ENCODE measurements at places on chromosomes 5 and 9.

- no peak for DNase-seq
Measured at GRCh38 chr5:83516377-83516776, 44.8 kb downstream of the VCAN start.

GRCh38 chr5:66515209-66515608 lies 81.0 kb upstream of the MAST4 start:
- DNase-seq, result no peak

GRCh38 chr9:131403493-131403773 lies 9.5 kb downstream of the PRRC2B start:
- no peak for DNase-seq

DNA sequence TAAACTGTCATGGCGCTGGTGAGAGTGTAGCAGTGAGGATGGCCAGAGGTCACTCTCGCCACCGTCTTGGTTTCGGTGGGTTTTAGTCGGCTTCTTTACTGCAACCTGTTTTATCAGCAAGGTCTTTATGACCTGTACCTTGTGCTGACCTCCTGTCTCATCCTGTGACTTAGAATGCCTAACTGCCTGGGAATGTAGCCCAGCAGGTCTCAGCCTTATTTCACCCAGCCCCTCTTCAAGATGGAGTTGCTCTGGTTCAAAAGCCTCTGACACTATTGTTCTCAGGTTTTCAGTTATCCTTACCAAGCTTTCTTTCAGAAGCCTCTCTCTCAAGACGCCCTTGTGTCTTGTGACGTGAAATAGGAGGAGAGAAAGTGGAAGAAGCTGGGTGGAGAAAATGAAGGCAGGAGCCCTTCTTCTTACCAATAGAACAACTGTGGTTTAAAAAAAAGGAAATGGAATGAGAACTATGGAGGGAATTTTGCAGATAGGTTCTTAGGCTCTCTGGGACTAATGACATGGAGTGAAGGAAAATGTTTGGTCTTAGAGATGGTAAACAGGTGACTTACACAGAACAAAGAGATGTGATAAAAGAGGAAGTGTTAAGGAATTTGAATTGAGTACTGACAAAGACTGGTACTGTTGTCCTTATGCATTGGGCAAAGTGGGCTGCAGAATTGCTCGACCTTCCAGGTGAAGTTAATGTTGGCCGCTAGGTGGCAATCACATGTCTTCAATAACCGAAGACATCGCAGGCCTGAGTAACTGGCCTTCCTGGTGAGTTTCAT lies 133.3 kb upstream of the RAI14 start:
- DNase-seq, result peak; percentile 18

- no peak for DNase-seq
Measured at GRCh38 chr5:180618487-180618828, 27.2 kb upstream of the SCGB3A1 start.

DNA sequence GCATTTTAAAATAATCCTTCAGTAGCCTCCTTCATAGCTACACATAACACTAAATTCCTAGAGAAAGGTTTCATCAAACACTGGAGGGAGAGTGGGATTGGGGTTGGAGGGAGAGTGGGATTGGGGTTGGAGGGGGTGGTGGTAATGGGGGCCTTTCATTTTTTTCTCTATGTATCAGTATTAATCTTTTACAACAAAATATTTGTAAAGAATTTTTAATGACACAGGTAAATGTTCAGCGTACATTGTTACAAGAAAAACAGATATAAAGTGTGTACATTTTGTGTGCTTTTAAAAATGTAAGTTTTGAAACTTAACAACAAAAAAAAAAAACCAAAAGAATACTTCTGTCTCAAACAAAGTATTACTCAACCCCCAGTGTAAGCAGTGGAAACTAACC lies 266.4 kb downstream of the DENND1A start:
- DNase-seq, result no peak

DNA sequence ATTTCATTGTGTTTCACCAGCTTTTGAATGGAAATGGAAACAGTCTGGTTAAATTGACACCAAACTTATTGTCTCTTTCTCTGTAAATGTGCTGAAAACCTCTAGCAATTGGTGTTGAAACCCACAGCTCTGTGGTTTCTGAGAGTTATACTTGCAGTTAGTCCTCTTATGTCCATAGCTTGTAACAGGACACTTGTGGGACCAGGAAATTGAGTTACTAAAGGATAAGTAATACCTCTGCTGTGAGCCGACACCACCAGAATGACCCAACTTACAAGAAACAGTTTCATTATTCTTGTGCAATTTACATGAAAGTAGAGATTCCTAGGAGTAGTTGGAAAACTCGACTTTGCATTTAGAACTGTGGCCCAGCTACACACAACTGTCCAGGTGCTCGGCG lies 191.5 kb downstream of the CFAP90 start:
- DNase-seq, result no peak

GRCh38 chr5:148202531-148203203 lies at the start of gene SPINK6:
SPINK6 (plus strand) TSS chr5:148203042; CDS start chr5:148203097, 55 bp downstream.
- DNase-seq, result no peak

DNA sequence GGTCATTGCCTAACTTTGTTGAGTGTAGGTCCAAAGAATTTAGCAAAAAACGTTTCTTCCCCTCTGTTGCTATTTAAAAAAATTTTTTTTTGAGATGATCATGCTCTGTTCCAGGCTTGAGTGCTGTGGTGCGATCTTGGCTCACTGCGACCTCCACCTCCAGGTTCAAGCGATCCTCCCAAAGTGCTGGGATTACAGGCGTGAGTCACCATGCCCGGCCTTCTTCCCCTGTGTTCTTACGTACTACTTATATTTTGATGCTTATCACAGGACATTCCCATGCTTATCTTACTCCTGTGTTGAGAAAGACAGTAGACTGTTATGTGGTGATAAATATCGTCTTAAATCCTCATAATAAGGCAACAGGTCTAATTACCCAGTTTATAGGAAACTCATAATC lies 2.5 kb downstream of the ACER2 start:
- DNase-seq, result no peak

- no peak for DNase-seq
Measured at GRCh38 chr9:75023846-75024245, 4.2 kb downstream of the CARNMT1 start.

DNA sequence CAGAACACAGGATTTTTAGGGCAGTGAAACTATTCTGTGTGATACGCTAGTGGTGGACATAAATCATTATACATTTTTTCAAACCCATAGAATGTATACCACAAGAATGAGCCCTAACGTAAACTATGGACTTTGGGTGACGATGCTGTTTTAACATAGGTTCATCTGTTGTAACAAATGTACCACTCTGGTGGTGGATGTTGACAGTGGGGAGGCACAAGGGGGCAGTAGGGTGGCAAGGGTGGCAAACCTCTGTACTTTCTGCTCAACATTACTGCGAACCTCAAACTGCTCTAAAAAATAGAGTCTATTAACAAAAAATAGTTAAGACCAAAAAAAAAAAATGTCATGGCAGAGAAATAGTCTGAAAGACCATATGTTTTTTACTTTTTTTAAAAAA lies 9.1 kb upstream of the MVB12B start:
- no peak for DNase-seq

DNA sequence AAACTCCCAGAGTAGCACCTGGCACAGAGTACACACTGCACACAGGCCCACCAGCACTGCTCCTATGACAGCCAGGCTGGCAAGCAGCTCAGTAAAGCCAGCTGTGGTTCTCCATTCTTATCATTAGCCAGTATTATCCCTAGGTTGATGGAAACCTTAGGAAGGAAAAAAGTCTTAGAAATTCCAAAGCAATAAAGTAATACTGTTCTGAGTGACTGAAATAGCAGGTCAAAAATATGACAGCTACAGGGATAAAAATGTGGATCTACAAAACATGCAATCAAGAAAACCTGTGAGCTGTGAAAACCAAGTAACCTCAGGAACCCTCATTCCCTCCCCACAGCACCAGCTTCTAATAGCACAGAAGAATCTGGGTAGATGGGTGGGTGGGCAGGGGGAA lies 403.5 kb downstream of the SPOCK1 start:
- DNase-seq, result no peak

GRCh38 chr5:136750224-136750862 lies 385.0 kb upstream of the TRPC7 start:
- DNase-seq, result no peak

- no peak for DNase-seq
Measured at GRCh38 chr9:129866394-129867135, 31.3 kb downstream of the USP20 start.

DNA sequence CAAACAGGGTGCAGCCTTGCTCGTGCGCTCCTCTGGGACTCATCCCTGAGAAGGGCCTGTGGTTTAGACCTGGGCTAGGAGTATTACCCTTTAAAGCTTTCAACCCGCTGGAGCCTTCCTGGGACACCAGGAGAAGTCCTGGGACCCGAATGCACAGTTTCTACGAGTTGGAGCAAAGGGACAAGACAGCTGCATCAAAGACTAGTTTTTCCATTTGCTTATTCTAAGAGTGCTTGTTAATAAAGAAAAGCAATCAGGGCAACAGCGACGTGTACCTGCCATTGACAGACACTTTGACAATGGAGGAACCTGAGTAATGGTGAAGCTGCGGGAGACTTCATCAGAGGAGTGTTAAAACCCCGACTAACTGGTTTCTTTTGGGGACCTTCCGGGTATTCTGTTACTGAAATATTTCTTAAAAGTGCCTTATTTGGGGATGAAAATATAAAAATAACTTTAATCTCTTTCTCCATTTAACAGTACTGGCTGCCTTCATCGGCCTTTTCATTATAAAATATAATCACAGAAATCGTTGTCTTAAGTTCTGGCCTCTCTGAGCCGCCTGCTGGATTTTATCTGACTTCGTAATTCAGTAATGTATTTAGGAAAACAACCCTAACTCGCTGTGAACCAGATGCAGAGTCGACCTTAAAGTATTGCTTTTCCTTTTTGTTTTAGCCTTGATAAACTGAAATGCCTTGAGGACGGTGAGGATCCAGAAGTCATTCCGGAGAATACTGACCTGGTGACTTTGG lies 732 bp downstream of the SNAPC3 start:
- no peak for DNase-seq

DNA sequence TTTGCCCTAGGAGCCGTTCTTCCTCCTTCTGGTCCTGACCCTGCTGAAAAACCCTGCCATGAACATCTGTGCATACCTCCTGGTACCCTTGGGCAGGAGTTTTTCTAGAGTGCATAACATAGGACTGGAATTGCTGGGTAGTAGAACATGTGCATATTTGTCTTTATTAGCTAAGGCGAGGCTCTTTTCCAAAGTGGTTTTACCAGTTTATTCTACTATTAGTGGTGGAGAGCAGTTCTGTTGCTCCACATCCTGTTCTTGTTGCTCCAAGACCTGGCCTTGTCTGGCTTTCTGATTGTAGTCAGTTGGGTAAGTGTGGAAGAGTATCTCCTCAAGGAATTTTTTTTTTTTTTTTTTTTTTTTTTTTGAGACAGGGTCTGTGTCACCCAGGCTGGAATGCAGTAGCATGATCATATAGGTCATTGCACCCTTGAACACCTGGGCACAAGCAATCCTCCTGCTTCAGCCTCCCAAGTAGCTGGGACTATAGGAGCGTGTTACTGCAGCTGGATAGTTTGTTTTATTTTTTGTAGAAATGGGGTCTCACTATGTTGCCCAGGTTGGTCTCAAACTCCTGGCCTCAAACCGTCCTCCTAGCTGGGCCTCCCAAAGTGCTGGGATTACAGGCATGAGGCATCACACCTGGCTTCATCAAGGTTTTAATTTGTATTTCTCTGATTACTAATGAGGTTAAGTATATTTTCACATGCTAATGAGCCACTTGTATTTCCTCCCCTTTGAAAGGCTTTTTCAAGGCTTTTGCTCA lies 85.2 kb downstream of the SPRY4 start:
- DNase-seq, result no peak

- DNase-seq, result no peak
Measured at GRCh38 chr9:86783884-86784283, 163.4 kb downstream of the GAS1 start.

DNA sequence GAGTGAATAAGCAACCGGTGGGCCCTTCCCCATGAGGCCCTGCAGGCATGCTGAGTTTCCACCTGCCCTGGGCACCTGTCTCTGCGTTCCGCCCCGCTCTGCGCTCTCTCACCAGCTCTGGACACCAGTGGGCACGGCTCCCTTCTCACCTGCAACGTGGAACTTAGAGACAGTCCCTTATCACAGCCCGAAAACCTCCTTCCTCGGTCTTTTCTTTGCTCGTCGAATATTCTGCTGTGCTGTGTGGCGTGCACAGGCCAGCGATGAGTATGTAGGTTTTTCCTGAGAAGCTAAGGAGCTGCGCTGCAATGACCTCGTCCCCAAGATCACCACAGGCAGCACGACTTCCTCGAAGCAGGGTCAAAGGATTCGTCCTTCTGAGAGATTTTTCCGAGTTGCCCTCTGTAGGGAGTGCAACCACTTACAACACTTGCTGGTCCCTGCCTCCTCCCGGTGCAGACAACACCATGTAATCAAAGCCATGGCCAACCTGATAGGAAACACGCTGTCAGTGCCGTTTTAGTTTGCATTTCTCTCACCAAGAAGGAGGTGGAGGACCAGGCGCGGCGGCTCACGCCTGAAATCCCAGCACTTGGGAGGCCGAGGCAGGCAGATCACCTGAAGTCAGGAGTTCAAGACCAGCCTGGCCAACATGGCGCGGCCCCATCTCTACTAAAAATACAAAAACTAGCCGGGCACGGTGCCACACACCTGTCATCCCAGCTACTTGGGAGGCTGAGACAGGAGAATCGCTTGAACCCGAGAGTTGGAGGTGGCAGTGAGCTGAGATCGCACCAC lies 27.2 kb upstream of the NOTCH1 start:
- no peak for DNase-seq

DNA sequence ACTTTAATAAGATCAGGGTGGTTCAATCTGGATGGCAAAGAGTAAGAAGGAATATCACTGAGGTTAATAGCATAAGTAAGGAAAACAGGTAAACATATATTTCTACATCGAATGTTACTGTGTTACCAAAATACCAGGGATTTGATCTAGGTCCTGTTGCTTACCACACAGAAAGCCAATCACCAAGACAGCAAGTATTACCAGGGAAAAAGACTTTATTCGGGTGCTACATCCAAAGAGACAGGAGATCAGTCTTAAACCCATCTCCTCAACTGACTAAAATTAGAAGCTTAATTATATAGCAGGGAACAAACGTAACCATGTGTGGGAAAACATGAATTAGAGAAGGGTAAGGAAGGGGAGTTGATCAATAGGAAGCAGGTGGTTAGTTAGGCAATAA lies 500.1 kb downstream of the EFNA5 start:
- no peak for DNase-seq

DNA sequence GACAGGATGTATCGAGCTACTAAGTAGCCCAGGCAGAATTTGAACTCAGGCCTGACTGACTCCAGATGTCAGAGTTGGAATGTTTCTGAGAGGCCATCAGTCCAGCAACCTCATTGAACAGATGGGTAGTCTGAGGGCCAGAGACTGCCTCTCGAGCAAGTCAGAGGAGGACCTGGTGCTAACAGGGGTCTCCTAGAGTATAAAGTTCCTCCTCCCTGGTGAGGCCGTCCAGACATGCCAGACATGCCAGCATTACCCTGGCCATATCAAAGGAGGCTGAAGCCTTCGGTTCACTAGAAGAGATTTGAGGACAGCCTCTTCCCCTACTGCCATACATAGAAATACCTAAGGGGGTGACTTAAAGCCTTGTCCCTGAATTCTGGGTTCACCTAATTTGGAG lies 81.2 kb downstream of the ZNF618 start:
- no peak for DNase-seq

All from NCI-H1417 treated with DMSO at 0.1 percent for 48 hours (cell line).